ENCODE measurements at places on chromosomes 5 and 9.

DNA sequence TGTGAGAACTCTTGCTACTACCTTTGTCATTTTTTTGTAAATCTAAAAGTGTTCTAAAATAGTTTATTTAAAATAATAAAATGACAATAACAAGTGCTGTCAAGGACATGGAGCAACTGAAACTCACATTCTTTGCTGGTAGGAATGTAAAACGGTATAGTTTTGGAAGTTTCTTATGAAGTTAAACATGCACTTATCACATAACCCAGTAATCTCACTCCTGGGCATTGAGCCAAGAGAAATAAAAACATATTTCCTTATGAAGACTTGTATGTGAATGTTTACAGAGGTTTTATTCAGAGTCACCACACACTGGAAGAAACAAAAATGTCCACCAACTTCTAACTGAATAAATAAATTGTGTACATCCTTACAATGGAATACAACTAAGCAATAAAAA lies 46.0 kb upstream of the COL15A1 start:
- no peak for DNase-seq

GRCh38 chr9:71685394-71685793 lies 82.9 kb downstream of the CEMIP2 start:
- DNase-seq: no peak

GRCh38 chr5:42074353-42074752 lies 149.3 kb downstream of the FBXO4 start:
- DNase-seq: no peak

DNA sequence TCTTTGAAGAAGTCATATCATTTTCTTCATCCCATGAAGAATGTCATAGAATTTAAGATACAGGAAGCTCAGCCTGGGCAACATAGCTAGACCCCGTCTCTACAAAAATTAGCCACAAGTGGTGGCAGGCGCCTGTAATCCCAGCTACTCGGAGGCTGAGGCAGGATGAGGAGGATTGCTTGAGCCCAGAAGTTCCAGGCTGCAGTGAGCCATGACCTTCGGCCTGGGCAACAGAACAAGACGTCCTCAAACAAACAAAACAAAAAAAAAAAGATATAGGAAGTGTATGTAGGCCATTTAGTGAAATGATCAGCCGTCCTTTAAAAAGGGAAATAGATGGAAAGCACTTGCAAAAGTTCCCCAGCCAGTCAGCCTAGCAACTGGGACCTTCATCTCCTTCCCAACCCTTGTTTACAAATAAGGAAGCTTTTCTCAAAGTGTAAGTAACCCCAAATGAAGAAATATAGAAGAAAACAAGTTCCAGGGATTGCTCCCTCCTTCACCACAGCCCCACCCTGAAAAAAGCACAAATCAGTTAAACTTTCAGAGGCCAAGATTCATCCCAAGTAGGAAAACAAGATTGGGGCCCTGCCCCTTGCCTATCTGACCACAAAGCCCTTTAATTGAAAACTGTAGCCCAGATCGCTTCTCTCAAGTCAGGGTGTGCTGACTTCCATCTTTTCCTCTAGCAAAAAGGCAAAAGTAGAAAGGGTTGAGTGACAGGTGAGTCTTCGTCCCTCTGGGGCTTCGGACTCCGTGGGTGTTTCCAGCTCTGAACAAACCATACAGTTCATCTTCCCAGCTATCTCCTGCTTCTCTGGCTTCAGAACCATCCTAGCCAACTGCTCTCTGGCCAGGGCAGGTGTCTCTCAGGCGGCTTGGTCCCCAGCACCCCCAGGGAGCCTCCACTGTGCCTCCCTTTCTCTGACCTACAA lies 1.2 kb downstream of the SLC31A2 start:
- no peak for DNase-seq

All from activated T-cell treated with anti-CD3 and anti-CD28 coated beads for 48 hours (primary cell).